ENCODE measurements at places on chromosomes 6 and 20.

- DNase-seq, result no peak
Observed at GRCh38 chr6:162450358-162450757, 277.2 kb downstream of the PRKN start.

- DNase-seq, result no peak
Observed at GRCh38 chr6:52227495-52227894, 16.8 kb downstream of the IL17F start.

GRCh38 chr20:6622041-6622440, 145.4 kb upstream of the BMP2 start:
- no peak for DNase-seq

DNA sequence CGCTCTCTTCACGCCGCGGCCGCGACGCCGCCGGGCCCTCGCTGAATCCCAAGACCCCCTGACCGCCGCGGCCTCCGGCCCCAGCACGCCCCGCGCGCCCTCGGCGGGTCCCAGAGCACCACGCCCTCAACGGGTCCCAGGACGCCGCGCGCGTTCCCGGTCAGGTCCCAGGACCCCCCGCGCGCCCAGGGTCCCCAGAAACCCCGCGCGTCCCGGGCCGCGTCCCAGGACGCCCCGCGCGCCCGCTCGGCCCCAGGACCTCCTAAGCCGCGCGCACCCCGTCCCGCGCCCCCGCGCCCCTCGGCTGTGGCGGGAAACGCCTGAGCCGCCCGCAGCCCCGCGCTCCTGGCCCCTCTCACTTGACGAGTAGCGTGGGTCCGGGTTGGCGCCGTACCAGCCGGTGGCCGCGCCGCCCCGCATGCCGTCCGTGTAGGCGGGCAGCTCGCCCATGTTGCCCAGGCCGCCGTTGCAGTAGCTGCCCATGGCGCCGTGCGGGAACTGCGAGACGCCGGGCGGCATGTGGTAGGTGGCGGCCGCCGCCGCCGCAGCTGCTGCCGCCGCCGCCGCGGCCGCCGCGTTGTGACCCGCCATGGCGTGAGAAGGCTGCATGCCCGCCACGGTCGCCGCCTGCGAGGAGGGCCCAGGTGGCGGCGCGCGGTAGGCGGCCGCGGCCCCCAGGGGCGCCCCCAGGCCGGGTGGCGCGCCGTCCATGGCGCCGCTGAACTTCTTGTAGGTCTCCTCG, 556 bp downstream of the NKX2-4 start:
- no peak for DNase-seq

GRCh38 chr6:166490671-166491500, 95.6 kb downstream of the RAMACL start:
- DNase-seq, result no peak

GRCh38 chr20:62305149-62305764, 2.5 kb downstream of the ADRM1 start:
- no peak for DNase-seq

DNA sequence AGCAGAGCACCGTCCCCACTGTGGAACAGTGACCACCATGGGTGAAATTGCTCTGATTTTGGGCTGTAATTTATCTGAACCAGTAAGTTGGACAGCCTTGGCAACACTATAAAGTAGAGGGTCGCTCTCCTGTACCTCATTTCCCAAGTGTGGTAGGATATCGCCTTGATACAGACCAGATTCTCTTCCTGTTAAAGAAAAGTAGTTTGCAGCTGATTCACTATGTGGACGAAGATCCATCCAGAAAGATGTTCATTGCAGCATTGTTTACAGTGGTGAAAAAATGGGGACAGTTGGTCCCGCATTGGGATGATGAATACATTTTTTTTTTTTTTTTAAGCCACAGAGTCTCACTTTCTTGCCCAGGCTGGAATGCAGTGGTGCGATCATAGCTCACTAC, 74.3 kb downstream of the SLX4IP start:
- no peak for DNase-seq

GRCh38 chr6:148765898-148766808, 19.3 kb downstream of the UST start:
- DNase-seq, result no peak

GRCh38 chr6:169884158-169884557, 132.7 kb downstream of the ERMARD start:
- no peak for DNase-seq

DNA sequence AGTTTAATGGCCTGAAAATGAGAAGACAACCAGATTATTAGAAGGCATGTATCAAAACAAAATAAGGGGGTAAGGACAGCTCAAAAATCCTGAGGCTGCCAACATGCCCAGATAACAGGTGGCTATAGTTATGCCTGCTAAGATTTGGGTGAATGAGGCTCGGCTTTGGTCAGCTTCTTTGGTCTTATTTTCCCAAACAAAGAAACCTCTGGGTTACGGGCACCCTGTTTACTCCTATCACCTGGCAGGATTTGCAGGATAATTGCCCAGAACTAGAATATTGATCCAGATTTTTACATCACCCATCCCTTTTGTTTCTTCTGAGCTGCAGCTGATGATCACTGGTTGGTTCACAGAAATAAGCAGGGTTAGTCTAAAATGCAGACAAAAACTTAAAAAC, 74.3 kb downstream of the SLC16A10 start:
- DNase-seq, result no peak

DNA sequence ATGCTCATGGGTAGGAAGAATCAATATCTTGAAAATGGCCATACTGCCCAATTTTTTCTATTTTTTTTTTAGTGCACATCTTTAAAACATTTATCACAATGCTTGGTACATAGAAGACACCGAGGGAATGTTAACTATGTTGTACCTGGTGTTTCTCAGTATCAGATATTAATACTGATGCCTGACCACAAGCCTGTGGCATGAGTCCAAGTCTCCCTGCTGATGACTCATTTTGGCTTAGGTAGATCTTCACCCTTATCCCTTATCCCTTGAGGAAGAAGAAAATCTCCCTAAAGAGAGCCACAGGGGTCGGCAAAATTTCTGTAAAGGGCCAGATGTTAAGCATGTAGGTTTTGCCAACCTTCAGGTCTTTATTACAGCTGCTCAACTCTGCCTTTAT, 14.5 kb downstream of the CD109 start:
- no peak for DNase-seq

- DNase-seq, result no peak
Observed at GRCh38 chr6:45174045-45174444, 154.1 kb upstream of the RUNX2 start.

- no peak for DNase-seq
Observed at GRCh38 chr20:59723607-59724456, 119.5 kb downstream of the PHACTR3 start.

DNA sequence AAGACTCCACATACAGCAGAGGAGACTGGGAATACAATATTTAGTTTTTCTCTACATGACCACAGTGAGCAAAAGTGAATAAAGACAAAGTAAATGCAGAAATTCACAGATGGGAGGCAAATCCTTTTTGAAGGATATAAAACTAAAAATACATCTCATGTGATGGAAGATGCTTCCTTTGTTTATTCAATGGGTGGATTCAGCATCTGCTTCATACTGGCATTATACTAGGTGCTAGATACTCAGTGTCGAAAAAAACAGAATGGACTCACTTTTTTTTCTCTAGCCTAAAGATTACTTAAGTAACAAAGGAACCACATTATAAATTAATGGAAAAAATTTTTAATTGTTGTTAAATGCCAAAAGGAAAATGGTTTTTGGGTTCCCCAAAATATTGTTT, 216.2 kb downstream of the TRDN start:
- no peak for DNase-seq

DNA sequence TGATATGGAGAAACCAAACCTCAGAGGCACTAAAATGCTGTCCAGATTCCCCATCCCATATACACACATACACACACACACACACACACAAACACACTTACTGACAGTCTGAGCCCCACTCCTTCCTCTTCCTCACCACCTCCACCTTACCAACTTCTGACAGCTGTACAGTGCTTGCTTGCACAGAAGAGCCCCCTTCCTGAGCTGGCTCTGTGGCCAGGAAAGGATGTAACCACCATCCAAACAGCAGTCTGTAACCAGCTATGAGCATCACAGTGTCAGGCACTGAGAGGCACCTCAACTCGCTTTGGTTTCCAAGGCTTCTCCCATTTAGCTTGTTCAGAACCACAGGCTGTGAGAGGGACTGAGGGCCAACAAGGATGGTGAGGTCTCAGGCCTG, 5.9 kb upstream of the C6orf136 start:
- DNase-seq, result no peak

GRCh38 chr6:55892749-55893357, 17.5 kb upstream of the BMP5 start:
- no peak for DNase-seq

DNA sequence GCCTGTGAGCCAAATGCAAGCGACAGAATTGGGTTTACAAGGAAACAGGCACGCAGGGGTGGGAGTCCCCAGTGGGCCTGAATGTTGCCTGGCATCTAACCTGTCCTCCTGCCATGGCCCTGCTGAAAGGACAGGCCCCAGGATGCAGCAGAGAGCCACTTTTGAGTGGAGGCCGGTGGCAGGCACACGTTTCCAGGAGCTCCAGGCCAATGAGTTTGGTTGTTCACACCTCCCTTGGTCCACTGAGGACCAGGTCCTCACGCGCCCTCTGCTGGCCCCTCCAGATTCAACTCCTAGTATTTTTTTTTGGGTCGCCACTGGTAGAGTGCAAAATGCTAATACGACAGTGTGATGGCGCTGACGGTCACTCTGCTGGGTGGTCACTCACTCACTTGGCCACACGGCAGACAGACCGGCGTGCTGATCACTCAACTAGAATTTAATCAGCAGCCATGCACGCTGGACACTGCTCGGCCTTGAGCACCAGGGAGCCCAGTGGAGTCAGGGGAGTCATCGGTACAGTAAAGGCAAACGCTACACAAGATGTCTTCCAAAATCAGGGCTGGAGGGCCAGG, 81.7 kb upstream of the NFATC2 start:
- DNase-seq, result no peak

GRCh38 chr6:19690325-19691075, 146.7 kb upstream of the ID4 start:
- no peak for DNase-seq

DNA sequence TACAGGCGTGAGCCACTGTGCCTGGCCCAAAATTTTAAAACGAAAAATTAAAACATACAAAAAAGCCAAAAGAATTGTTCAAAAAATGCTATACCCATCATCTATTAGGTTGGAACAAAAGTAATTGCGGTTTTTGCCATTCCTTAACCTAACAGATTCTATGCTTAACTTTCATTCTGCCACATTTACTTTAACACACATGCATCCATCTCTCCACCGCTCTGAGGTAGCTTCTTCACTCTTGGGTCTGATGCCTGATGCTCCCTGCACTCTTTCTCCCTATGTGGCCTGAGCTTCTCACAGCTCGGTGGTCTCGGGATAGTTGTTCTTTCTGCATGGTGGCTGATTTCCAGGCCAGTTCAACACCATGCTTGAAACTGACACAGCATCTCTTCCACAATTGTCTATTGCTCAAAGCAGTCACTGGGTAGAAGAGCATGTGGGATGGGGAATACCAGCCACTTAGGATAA, 4.7 kb upstream of the MANBAL start:
- DNase-seq, result no peak

- no peak for DNase-seq
Observed at GRCh38 chr20:5715071-5715841, 34.9 kb upstream of the SHLD1 start.

DNA sequence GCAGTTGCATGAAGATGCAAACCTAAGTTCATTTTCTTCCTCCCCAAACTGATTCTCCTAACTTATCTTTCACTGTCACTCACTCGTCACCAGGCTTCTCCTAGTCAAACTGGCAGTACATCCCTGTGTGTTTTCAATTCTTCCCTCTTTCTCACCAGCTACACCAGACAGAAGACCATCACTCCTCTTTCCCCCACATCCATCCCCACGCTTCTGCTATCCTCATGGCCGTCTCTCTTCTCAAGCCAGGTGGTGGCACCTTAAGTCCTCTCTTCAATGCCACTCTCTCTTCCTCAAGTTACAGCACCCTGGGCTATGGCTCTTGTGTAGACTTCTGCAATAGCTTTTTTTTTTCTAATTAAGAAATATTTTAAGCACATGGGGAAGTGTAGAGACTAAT, 14.4 kb upstream of the TREM2 start:
- DNase-seq, result no peak

DNA sequence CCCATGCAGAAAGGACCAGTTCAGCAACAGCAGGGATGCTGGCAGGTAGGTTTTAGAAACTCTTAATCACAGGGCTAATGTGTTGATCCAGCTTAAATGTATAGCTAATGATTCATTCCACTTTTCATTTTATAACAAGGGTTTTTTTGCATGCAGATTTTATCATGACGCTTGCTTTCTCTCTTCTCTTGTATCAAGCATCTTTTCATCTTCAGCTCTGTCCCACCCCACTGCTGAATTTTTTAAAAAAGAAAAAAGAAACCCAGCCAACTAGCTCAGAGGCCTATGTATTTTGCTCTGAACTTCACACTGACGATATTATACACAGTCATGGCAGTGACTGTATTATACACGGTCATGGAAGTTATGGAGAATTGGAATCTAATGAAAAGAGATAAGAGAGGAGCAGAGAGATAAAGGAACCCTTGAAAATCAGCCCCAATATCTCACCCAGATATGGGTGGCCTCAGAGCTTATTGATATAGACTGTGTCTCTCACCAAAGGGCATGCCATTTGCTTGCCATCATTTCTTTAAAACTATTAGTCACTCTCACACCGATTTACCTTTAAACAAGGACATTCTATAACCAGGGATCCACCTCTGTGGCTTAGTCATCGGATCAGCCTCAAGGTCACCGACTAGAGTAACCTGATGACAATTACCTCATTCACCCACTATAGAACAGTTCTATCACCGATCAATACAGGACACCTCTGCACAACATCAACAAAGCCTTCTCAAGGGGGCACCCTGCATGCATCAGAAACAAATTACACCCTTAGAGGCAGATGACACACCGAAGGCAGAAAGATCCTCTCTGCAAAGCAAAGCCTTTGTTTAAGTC, 222.0 kb downstream of the ATXN1 start:
- DNase-seq, result no peak

DNA sequence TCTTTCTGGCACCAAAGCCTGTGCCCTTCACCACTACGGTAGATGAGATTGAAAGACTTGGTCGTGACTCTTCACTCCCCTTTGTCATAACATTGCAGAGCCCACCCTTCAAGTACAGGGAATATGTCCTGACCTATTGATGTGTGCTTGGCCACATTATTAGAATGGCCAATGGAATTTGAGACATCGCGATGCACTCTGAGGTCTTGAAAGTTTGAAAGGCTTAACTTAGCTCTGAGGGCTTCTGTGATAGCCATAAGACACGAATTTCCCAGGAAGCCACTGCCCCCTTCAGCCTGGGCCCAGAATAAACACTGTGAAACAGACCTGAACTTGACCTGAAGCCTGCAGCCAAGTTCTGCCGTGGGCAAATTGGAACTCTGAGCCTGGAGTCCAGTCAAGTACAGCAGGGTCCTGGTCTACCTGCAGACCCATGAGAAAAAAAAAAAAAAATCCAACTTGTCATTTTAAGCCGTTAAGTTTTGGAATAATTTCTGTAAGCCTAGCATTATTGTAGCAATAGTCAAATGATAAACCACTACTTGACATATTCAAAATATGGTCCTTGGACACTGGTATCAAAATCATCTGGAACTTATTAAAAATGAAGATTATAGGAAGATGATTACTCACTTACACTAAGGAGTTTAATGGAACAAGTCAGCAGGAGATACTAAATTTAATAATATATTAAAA, 36.9 kb upstream of the TRAF3IP2 start:
- no peak for DNase-seq

GRCh38 chr6:161091151-161091550, 99.6 kb downstream of the MAP3K4 start:
- no peak for DNase-seq
